ENCODE measurements at places on chromosomes 2 and 18. TPM values are rescaled to one million over a fixed set of nuclear protein-coding genes. Genes with fewer than 3 reads are reported as not detected.

KLHL41 gene
- 0.28 TPM for total RNA-seq

PSMD1 gene
- 181 TPM for total RNA-seq

INHBB gene
- total RNA-seq: 0.28 TPM

SLC9A4 gene
- not detected for total RNA-seq

C1QL2 gene
- not detected for total RNA-seq

TTL gene
- 44.7 TPM for total RNA-seq

TMEM163 gene
- not detected for total RNA-seq

FAM117B gene
- 1.1 TPM for total RNA-seq

IL1RL2 gene
- 0.28 TPM for total RNA-seq

All from IMR-90 (cell line).